Osteoblast (primary cell): ENCODE measurements at places on chromosomes 5 and 9. TPM values are rescaled to one million over a fixed set of nuclear protein-coding genes. Genes with fewer than 3 reads are reported as not detected.
A peak's percentile ranks its signal among the peaks of the same experiment; 100 is the strongest.

DNA sequence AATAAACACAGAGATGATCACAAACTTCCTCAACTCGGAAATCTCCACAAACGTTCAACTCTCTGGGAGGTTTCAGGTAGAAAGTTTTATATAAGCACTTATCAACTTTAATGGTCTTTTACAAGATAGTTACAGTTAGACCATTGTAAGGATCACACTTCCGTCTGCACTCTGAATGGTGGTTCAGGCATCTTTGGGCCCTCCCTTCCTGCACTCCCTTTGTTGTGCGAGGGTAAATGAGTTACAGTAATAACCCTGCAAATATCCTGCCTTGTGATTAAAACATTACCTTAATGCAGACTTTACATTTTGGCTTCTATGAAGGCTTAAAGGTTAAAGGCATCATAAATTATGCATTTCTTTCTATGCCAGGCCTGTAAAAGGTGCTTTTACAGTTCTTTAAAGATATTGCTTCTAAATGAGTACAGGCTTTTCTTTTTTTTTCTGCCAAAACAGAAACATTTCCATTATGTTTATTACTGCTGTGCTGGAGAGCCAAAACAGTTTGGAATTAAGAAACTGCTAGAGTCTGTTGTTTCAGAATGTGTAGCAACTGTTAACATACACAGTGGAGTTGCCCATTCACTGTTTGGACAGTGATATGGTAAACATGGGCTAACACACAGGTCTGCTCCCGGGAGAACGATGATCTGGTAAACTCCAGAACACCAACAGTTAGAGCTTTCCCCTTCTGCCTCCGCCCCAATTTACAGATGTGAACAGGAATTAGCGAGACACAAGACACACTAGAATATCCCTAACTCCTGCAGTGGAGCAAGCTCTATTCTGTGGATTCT is 1.1 kb downstream of the PRUNE2 start:
- no peak for DNase-seq

- no peak for DNase-seq
Observed at GRCh38 chr5:111083323-111083722, 8.8 kb upstream of the WDR36 start.

The HSPB3 gene
- total RNA-seq = not detected in 2 replicates

The GHR gene
- 5.4 and 5.6 TPM in 2 replicates for total RNA-seq

DNA sequence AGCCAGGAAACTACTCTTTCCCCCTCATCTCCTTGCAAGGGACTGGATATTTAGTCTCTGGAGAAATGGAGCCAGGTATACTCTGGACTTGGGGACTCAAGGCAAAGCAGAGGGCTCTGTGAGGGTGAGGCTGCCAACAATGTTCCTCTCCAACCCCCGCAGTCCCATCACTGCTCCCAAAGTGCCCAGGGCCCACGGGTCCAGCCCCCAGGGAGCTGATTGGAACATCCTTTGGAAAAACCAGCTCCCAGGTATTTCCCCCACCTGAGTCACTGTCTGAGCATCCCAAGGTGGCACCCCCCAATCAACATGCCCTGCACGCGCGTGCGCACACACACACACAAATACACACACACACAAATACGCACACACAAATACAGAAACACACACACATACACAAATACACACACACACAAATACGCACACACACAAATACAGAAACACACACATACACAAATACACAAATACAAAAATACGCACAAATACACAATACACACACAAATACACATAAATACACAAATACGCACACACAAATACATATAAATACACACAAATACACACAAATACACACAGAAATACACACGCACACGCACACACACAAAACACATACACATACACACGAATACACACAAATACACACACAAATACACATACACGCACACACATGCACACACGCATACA is 137.4 kb downstream of the DAB2IP start:
- peak; percentile 9 for DNase-seq

The FGF1 gene
- 2.9 and 4.3 TPM in 2 replicates for total RNA-seq

DNA sequence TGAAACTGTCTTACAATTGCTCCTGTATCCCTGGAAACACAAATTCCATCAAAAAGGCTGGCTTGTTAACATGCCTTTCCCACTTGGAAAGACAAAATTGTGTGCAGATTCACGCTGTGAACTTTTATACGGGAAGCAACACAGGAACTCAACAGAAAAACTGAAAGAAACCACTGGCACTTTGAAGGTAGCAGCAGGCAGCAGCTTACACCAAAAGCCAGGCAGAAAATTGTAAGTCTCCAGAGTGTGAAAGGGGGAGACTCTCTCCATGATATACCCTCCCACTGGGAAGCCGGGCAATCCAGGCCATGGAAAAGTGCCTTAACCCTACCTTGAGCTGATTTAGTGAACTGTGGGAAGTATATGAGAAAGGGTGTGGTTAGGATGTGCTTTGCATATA is 943.7 kb downstream of the CDH18 start:
- no peak for DNase-seq

- peak; percentile 88 for DNase-seq
Observed at GRCh38 chr9:137317718-137318511, 15.8 kb upstream of the NRARP start.

GRCh38 chr9:126528111-126528510 is 85.6 kb upstream of the LMX1B start:
- peak; percentile 37 for DNase-seq

The MTREX gene
- total RNA-seq = 63.6 and 73.8 TPM in 2 replicates
